ENCODE measurements at places on chromosomes 12 and 14.
A peak's percentile ranks its signal among the peaks of the same experiment; 100 is the strongest.

- no peak for DNase-seq
These were observed 1.2 kb upstream of the ARL6IP4 start for GRCh38 chr12:122979001-122979907.

DNA sequence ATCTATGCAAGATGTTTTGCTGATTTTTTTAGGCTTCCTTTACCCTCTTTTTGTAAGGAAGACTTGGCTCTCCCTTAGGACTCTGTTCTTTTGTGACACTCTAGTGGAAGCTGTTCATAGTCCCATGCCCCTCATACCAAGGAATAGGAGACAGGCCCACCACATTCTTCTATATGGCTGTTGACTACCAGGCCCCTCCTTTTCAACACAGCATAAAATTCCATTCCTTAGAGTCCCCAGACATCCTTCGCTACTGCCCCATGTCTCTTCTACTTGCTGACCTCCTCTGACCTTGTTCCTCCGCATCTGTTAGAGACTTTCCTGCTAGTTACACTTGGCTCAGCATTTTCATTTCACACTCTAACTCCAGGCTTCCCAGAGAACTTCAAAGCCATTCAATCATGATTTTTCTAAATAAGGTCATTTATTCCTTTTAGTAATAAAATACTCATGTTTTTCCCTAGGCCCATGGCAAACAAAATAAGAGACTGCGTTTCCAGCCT, 9.7 kb downstream of the PIK3C2G start:
- DNase-seq: no peak

- DNase-seq: no peak
These were observed 43.5 kb downstream of the ZNF641 start for GRCh38 chr12:48307269-48307668.

- peak; percentile 22 for DNase-seq
These were observed 216.1 kb downstream of the TMEM132D start for GRCh38 chr12:129687731-129688130.

- no peak for DNase-seq
These were observed 41.6 kb downstream of the SUDS3 start for GRCh38 chr12:118417942-118418341.

DNA sequence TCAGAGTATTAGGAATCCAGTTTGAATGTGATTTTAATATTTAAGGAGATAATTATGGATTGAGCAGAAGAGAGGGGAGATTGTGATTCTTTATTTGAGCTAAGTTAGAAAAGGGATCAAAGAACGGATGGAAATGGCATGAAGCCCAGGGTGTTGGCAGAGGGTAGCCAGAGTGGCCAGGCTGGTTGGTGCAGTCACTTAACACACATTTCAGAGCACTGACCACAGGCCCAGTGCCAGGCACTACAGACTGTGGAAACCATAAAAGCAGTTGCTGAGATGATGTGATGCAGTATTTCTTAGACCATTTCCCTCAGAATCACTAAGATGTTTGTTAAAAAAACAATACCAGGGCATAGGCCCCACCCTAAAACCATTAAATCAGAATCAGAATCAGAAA, 167.7 kb upstream of the AMIGO2 start:
- no peak for DNase-seq

GRCh38 chr14:32754209-32754608, 184.5 kb upstream of the NPAS3 start:
- no peak for DNase-seq

DNA sequence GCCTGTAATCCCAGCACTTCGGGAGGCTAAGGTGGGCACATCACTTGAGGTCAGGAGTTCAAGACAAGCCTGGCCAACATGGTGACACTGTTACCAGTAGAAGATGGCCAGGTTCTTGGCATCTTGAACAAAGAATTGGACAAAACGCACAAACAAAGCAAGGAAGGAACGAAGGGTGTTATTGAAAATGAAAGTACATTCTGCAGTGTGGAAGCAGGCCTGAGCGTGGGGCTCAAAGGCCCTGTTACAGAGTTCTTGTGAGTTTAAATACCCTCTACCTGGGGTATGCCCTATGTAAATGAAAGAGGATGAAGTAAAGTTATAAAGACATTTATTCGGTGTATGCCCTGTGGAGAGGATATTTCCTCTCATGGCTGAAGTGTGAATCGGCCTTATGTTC, 20.8 kb upstream of the CDK17 start:
- DNase-seq: no peak

Data from retinal pigment epithelial cell (primary cell).